ENCODE measurements at places on chromosomes 13 and 19.

GRCh38 chr13:40982772-40983171, 36.3 kb downstream of the ELF1 start:
- peak; percentile 30 for DNase-seq

DNA sequence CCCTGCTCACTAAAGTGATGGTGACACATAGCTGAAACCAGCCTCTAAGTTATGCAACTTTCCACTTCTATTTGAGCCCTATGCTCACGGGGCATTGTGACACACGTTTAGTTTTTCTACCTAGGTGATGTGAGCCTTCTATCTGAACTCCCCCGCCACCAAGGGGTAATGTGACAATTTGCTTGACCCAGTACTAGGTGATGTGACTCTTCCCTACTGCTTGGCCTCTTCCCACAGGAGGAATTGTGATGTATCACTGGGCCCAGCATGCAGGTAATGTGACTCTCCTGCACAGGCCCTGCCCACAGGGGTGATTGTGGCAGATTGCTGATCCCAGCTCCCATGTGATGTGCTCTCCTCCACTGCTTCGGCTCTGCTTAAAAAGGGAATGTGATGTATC, 42.7 kb upstream of the ZNF43 start:
- DNase-seq, result no peak

DNA sequence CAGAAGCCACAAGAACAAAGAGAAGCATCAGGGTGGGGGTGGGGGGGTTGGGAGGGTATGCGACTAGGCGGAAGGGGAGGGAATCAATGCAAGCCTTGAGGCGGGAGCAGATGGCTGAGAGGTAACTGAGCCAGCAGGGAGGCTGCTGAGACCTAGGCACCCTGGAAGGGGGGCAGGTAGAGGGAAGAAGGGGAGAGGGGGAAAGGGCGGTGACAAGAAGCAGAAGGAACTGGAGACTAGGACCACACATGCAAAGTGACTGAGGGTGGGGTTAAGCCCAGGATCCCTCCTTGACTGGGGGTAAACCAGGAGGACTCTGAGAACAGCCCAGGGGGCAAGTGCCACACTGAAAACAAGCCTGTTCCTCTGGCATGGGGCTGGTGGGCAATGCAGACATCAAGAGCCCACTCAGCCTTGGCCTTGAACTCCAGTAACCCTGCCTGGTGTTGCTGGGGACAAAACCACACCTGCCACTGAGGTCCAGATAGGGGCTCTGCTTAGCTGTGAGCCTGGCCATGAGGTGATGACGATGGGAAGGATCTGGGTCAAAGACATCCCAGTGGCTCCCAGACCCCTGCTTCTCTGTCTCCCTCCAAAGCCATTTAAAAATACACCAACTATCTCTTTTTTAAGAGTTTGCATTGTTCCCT, 20.3 kb downstream of the OPA3 start:
- no peak for DNase-seq

- DNase-seq, result no peak
Observed at GRCh38 chr13:21526707-21527540, 67.8 kb upstream of the ZDHHC20 start.

- DNase-seq, result no peak
Observed at GRCh38 chr19:29851769-29852521, 40.2 kb downstream of the CCNE1 start.

DNA sequence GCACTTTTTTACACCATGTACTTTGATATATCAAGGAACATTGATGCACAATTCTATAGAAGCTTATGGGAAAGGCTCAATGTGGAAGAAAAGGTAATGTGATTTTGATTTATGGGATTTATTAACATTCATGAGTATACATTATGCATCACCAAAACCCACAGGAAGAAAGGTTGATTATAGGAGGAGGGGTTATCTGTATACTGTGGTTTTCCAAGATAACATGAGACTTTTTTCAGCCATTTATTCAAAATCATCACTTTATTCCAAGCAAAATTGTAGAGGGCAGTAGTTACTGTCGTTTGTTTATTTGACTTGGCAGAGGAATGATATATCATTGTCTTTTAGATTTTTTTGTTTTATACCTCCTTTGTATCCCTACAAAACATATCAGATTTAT, 54.9 kb downstream of the WDFY2 start:
- no peak for DNase-seq

GRCh38 chr13:29676535-29676934, 81.0 kb upstream of the SLC7A1 start:
- no peak for DNase-seq

GRCh38 chr13:98976941-98977340, 923 bp downstream of the DOCK9 start:
- no peak for DNase-seq

DNA sequence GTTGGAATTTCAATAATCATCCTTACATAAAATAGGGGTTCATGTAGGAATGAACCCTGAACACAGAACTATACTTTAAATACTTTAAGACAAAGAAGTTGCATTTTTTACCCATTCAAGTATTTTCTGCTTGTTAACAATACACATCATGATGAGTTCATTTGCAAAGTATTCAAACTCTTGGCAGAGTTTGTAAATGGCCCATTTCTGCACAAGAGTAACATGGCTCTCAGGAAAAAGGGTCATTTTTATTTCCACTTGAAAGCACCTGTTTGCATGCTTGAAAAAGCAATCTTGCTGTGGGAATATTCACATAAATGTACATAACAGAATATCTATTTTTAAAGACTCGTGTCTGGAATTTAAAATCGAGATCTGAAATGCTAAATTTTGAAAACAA, 18.1 kb downstream of the ESD start:
- DNase-seq, result no peak

GRCh38 chr13:31227063-31227462, 27.3 kb downstream of the B3GLCT start:
- no peak for DNase-seq

DNA sequence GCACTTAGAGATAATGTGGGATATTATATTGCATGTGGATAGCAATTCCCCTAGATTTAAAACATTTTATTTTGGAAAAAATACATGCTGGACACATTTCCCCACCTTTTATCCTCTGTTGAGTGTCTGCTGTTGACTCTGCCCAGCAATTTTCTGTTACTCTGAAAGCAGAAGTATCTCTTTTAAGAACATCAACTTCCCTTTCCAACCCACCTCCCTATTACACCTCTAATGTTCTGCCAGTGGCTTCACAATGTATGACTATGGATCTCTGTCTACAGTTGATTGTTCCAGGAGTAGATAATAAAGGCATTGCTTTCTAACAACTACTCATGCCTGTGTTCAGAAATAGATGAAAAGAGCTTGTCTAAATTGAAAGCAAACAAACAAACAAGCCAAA, 754.8 kb upstream of the SLITRK6 start:
- DNase-seq, result no peak

DNA sequence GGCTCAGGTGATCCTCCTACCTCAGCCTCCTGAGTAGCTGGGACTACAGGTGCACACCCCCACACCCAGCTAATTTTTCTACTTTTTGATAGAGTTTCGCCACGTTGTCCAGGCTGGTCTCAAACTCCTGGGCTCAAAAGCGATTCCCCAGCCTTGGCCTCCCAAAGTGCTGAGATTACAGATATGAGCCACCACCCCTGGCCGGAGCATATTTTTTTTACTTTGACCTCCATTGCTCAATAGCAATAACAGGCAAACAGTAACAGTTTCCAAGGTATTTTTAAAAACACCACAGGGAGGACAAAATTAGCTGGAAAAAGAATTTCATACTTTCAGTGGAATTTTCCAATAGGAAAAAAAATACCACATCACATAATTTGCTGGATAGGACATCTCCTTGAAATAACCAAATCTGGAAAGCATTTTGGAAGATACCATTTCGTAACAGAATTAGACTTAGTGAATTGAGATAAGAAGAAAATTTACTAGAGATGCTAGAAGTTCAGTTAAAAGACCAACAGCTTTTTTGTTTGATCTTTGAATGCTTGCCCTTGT, 5.2 kb downstream of the DUXA start:
- DNase-seq, result no peak

- no peak for DNase-seq
Observed at GRCh38 chr19:23999821-24000610, 85.3 kb downstream of the ZNF726 start.

DNA sequence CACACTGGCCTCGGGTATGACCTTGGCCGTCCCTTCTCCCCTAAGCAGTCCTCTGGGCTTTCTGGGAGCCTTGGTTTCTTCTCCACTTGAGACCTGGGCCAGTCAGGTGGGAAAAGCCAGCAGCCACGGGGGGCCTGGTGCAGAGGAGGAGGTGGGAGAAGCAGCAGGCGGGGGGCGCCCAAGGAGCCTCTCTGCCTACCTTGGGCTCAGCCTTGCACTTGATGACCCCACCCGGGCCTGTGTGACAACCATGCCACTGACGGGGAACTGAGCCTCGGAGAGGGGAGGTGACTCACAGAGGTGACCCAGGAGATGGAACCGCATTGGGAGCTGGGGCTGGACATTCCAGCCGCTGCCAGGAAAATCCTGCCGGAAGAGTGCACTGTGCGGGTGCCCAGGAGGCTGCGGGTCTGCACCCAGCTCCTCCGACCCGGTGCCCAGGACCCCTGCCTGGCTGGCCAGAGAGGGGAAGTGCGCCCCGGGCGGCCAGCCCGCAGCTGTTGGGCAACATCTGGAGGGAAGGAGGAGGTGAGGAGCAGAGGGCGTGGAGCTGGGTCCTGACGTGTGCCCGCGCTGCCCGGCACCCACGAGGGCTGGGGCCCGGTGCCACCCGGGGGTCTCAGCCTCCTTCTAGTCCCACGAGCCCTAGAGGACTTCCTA, 23.4 kb upstream of the SLC7A10 start:
- DNase-seq, result no peak

GRCh38 chr19:4295972-4296771, 6.0 kb downstream of the TMIGD2 start:
- no peak for DNase-seq

GRCh38 chr13:66657165-66657881, 572.8 kb downstream of the PCDH9 start:
- no peak for DNase-seq

GRCh38 chr19:31613683-31614219, 264.5 kb upstream of the TSHZ3 start:
- DNase-seq, result no peak

- no peak for DNase-seq
Observed at GRCh38 chr13:98761986-98762616, 9.6 kb upstream of the SLC15A1 start.

DNA sequence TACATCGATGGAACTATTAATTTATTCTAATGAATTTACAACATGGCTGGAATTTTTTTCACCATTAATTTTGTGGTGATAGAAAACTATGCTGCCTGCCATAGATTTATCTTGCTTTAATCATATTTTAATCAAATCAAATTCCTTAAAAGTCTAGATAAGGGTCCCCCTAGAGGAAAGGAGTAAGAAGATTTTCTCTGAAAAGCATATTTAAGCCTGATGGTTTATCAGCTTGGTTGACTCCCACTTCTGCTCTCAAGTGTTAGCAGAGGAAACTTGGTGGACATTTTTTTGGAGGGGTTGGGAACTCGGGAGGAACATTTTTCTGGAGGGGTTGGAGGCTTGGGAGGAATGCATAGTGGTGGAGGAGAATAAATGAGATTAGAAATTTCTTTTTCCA, 253.3 kb downstream of the KCNRG start:
- no peak for DNase-seq

- no peak for DNase-seq
Observed at GRCh38 chr19:56554272-56554869, 12.9 kb upstream of the ZNF470 start.

DNA sequence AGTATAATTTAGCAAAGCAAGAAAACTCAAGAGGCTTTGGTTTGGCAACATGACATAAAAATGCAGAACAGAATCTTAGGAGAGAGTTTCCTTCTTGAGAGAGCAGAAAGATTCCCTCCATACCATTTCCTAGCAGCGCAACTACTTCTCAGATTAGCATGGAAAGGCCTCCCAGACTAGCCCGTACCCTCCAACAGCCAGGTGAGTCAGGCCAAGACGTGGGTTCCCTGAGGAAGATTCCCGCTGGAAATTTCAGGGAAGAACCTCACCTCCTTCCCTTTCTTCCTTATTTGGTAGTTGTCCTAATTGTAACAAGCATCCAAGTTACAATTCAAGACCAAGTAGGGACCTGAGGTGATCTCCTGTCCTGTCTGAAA, 12.3 kb downstream of the COL4A2 start:
- no peak for DNase-seq

- DNase-seq, result no peak
Observed at GRCh38 chr13:28704919-28705318, 13.9 kb downstream of the SLC46A3 start.

DNA sequence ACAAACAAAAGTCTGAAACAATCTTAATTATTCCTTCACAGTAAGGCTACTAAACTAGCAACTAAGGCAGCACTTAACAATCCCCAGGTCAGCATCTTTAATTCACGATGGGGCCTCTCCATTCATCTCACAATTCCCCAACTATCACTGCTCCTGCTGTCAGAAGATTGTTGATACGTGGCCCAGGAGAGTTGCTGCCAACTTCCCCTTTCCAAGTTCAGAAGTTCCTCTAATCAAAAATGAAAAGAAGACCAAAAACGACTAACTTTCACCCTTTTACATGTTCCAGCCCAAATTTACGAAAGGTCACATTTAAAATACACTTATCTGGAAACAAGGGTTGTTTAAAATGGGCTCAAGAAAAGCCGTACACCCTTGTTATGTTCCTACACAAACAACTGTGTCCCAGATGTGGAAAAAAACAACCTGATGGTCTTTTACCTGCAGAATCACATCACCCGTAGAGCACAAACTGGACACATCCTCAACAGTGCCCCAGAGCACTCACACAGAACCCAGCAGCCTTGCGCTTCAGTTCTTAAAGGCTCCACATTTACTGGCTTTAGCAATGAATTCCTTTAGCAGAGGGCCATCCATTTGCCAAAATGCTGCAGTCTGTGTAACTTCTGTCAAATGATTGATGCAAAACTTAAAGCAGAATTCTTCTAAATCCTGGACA, 38.0 kb downstream of the PHF11 start:
- no peak for DNase-seq

- no peak for DNase-seq
Observed at GRCh38 chr13:91017669-91018053, 329.8 kb upstream of the MIR17HG start.

DNA sequence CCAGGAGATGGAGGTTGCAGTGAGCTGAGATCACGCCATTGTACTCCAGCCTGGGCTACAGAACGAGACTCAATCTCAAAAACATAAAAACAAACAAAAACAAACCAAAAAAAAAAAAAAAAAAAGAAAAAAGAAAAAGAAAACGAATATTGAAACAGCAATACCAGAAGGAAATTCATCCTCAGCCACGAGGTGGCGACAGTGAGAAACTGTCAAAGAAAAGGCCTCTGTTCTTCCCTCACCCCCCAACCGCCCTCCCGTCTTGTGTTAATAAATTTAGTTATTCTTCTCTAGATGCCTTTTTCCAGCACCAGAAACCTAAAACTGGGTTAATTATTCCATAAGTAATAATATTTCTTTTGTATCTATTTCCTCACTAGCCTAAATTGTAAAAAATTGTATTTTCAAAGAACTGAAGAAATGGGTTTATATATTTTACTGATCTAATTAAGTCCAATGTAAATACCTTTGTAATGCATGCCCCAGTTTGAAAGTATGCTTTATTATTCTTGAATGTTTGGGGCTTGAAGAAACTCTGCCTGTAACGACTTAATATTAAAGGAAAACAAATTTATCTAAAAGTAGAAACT, 38.6 kb downstream of the LIG4 start:
- DNase-seq, result peak; percentile 32

GRCh38 chr13:39038569-39039030, 344 bp downstream of the NHLRC3 start:
- DNase-seq, result peak; percentile 12

- DNase-seq, result no peak
Observed at GRCh38 chr19:29564574-29565005, 38.8 kb downstream of the VSTM2B start.

Data from stimulated activated CD8-positive, alpha-beta memory T cell treated with anti-CD3 and anti-CD28 coated beads, Interleukin-15, amount 100 ng/mL, for 1 hour (primary cell).